NCI-H2081 treated with DMSO at 0.1 percent for 48 hours (cell line): ENCODE measurements at places on chromosomes 11 and 22.

DNA sequence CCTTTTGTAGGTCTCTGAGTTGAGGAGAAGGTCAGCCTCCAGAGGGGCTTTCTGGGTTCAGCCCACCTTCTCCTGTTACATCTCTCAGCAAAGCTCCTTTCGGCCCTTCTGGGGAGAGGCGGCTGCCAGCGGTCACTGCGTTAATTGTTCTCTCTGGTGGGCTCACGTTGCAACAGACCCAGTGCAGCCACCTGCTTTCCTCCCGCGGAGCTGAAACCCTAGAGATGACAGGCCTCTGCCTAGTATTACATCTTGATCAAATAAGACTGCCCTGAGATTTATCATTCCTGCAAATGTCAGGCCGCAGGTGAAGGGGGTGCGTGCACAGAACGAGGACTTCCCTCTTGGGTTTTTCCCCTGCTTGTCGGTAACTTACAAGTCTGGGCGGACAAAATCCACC, 43.2 kb upstream of the CREB3L1 start:
- no peak for DNase-seq

- no peak for DNase-seq
Observed at GRCh38 chr11:126355324-126355925, at the start of gene ST3GAL4. Gene ST3GAL4, plus strand, starts transcription at chr11:126355686. Its CDS starts 50,470 bp downstream, at chr11:126406156.

DNA sequence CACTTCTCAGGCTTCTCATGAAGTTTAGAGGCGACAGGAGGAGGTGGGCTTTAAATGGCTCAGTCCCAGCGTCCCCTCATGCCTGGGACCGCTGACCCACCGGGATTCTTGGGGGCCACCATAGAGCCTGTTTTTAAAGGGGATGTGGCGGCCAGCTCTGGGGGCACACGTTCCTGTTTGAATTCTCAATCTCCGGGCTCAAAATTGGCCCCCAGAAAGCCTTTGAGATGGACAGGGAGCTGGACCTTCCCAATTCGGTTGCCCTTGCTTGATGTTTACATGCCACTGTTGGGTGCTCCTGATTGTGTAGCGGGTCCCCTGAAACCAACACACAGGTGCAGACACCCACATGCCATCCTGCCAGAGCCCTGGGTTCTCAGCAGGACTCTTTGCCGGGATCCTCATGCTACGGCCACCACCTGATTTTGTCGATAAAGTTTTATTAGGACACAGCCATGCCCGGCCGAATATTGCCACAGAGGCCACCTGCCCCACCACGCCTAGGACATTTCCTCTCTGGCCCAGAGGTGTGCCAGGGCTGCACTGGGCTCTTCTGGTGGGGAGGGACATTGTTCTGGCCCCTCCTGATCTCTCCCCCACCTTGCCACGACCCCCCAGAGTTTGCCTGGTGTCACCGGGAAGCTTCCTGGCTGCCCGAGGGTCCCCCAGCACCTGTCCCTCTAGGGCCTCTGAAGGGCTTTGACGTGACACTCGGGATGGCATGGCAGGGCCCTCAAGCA, 71.6 kb downstream of the KCNQ1 start:
- DNase-seq: no peak

DNA sequence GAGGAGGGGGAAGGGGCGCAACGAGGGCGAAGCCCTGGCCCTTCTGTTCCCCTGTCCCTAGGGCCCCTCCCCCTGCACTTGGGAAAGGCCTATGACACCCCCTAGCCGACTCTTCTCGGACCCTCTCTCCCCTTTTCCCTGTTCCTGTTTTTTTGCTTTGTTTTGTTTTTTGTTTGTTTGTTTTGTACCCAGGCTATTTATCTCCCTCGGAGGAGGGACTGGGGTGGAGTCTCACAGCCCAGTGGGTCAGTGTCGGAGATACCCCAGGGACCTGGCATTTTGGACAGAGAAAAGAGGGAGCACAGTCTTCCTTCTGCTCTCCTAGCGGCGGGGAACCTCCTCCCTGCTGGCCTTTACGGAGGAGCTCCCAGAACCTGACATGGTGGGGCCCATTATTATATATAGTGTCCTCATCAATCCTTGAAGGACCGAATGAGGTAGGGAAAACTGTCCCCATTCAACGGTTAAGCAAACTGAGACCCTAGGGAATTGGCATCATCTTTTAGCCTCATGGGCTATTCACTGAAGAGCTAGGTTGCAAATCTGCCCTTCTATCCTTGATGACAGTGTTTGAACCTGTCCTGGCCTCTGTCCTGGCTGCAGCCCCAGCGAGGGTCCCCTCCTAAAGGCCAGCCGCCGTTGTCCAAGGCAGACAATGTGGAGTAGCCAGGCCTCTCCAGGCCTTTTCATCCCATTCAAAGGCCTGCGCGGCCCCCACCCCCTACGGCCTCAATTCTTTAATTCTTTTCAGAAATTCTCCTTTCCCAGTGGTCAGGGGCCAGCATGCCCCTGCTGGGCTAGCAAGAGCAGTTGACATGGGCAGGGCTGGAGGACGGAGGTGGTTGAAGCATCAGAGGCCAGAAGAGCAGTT, 911 bp downstream of the EMID1 start:
- no peak for DNase-seq

DNA sequence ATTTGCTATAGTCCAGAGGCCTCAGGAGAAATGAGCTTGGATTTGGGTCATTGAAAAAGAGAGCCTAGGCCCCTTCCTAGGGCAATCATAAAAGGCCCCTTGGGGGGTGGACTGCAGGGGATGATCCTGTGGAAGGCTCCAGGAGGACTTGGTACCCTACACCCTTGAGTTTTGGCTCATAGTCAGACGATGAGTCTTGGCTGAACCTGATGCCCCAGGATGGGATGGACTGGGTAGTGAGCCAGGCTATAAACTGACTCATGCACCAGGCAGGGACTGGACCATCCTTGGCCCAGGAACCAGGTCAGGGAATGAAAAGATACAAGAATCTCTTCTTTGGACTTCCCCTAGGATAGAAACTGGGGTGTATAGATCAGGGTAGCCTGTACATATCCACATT, 54.2 kb downstream of the NAV2 start:
- DNase-seq: no peak

DNA sequence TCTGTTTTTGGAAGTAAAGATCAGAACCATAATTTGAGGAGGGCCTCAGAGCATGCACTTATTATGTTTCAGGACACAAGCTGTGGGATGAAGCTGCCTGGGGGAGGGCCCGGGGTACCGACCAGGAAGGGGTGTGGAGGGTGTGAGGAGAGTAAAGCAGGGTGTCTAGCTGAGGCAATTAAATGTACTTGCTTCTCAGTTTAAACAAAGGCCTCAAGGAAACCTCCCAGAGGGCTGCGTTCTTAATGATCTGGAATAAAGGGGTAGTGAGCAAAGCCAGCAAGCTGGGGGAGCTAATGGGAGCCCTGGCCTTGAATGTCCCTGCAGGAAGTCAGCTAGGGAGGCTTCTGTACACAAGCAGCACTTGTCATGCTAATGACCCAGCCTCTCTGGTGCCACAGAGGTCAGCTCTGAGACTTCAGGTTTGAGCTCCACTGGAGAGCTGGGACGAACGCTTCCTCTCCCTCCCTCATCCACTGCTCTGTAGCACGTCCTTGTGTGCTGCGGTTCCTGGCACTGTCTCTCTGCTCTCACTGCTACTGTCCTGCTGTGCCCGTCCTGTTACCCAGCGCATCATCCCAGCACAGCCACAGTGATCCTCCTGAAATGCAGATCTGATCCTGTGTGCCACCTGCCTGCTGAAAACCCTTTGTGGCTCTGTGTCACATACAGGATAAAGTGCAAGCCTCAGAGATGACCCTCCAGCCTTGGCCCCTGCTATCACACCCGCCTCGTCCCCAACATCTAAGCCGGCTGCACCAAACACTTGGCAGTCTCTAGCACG, 159.7 kb downstream of the DBX1 start:
- DNase-seq: peak; percentile 77

DNA sequence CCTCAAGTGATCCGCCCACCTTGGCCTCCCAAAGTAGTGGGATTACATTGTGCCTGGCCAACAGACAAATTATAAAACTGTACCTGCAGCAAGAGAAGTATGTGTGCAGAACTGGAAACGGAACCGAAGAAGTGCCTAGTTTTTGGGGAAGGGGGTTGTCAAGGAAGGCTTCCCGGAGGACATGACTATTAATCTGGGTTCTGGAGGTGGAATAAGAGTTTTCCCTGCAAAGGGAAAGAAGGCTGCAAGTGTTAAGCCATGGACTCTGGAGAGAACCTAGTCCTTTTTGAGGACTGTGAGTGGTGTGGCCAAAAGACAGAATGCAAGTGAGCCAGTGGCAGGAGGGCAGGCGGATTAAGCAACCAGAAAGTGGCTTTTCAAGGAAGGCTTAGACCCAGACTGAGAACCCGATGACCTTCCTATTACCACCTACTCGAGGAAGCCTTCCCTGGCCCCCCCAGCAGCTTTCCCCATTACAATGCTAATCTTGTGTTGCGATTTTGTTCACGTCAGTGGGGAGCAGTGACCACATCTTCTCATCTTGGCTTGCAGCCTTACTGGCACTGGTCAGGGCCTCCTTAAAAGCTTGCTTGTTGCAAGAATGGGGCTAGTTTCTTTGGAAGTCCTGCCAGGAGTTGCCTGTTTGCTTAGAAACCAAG, 5.7 kb upstream of the SEPTIN3 start:
- DNase-seq: no peak

- no peak for DNase-seq
Observed at GRCh38 chr11:100805506-100806199, 118.6 kb downstream of the ARHGAP42 start.
